ENCODE measurements at places on chromosomes 2 and 18.

GRCh38 chr2:168992591-168993349, 38.4 kb downstream of the ABCB11 start:
- peak; percentile 7 for DNase-seq

- DNase-seq, result no peak
Measured at GRCh38 chr18:62126737-62127136, 60.1 kb downstream of the PIGN start.

DNA sequence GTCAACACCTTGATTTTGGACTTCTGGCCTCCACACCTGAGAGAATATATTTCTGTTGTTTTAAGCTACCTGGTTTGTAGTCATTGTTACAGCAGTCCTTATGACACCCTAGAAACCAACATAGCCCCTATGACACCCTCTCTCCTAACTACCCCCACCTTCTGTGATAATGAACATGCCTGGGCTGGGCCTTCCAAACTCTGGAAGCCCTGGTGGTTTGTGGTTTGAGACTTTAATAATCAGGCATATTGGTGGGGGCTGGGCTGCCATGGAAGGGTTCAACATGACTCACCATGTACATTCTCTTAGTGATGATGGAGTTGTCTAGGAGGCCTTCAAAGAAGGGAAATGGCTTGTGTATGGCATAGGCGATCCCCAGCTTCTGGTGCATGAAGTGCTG, 3.3 kb downstream of the SP110 start:
- no peak for DNase-seq

GRCh38 chr18:25250474-25250851, 101.5 kb downstream of the ZNF521 start:
- no peak for DNase-seq

GRCh38 chr18:2572171-2572569, 813 bp downstream of the NDC80 start:
- DNase-seq, result no peak

DNA sequence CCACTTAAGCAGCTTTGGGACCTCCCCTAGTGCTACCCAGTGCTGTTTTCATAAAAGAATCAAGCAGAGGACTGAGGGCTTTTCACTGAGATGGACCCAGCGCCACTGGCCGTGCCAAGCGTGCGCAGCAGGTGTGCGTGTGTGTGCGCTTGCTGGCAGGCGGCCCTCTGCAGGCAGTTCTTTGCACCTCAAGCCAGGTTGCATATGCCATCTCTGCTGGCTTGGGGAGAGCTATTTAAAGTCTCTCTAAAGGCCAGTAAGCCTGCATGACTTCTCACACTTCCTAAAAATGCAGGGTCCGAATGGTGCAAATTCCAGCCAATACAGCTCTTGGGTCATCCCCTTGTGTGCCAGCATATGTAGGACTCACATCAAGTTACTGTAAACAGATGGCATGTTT, 255.5 kb downstream of the RNF152 start:
- DNase-seq, result no peak

- DNase-seq, result no peak
Measured at GRCh38 chr18:21145371-21145770, 33.8 kb upstream of the ROCK1 start.

DNA sequence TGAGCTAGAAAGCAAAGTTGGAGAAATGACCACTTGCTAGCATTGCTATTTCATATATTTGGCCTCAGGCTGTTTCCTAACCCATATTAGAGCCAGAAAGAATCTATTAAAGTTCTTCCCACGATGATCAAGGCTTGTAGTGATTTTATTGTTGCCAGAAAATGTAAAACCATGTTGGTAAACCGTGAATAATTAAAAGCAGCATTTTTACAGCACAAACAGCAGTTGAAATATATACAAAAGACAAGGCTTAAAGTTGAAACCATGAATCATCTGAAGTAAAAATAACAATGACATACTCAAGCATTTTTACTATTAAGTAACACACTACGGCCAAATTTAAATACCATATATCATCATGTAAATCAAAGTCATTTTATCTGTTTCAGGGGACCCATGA, 27.7 kb upstream of the DSC3 start:
- no peak for DNase-seq

DNA sequence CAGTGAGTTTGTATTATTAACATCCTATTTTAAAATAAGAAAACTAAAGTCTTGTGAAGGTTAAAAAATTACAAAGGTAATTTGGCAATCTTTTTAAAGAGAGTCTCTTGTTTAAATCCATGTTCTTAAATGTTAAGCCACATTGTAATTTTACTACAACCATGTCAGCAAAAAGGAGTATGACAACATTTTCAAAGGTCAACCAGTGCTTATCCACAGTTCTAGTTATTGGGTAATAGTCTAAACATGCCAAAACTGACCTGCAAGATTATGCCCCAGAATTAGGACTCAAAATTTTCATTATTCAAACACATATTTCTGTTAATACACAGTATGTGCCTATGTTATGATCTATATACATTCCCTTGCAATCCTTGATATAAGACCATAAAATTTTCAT, 1312.6 kb upstream of the CHAC2 start:
- DNase-seq, result no peak

GRCh38 chr2:171847627-171848026, 46.4 kb downstream of the SLC25A12 start:
- no peak for DNase-seq

- peak; percentile 51 for DNase-seq
Measured at GRCh38 chr2:70258532-70258875, 567 bp downstream of the PCYOX1 start.

DNA sequence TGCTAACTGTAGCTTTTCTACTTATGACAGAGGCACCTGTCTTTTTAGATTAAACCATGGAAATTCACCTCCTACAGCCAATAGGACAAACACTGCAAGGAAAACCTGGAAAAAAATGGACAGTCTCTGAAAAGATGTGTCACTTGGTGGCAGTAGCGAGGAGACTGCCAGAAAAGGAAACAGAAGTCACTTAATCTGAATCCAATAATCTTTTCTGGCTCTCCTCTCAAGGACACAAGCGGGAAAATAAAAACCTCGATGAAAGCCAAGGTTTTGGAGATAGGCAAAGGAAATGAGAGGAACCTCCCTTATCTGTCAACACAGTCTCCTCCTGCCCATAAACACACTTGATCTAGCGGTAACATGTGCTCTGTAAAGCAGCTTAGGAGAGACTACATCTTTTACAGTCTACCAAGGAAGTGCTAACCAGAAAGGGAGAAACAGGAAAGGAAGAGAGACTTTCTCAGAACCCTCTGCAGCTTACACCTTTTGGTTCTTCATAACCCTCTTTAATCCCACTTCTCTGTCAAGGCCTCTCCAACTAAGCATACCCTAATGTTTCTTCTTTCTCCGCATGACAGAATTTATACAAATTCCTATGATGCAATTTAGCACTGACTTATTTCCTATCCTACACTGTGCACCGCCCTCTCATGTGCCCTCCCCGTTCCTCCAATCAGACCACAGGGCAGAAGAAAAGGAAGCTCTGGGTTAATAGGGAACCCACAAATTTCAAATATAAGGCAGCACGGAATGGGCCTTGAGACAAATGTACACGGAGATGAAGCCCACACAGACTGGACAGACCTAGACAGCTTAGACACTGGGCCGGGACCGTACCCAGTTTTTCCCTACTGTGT, 52.8 kb downstream of the CLASP1 start:
- no peak for DNase-seq

GRCh38 chr2:188664416-188664815, 309.8 kb upstream of the COL3A1 start:
- no peak for DNase-seq

GRCh38 chr2:156574112-156574511, 137.9 kb downstream of the GPD2 start:
- no peak for DNase-seq

DNA sequence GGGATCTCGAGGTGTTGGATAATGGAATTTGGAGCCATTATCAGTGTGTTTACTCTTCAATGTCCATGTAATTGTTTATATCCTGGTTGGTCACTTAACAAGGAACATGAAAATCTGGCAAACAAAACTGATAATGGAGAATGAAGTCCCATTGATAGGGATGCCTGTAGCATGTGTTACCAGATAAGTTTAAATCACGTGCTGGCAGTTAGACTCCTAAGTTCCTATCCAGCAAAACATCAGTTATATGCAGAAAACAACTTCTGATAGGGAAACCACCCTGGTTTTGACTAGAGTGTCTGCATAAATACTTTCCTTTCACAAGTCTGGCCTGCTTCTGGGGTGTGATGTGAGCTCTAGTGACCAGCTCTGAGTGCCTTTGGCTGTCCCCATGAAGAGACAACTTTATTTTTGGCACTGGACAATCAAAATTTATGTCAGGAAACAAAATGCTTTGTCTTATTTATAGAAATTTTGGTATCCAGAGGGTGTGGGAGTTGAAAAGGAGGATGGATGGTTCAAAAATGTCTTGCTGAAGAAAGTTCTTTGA, 82.0 kb downstream of the FHOD3 start:
- DNase-seq, result no peak

DNA sequence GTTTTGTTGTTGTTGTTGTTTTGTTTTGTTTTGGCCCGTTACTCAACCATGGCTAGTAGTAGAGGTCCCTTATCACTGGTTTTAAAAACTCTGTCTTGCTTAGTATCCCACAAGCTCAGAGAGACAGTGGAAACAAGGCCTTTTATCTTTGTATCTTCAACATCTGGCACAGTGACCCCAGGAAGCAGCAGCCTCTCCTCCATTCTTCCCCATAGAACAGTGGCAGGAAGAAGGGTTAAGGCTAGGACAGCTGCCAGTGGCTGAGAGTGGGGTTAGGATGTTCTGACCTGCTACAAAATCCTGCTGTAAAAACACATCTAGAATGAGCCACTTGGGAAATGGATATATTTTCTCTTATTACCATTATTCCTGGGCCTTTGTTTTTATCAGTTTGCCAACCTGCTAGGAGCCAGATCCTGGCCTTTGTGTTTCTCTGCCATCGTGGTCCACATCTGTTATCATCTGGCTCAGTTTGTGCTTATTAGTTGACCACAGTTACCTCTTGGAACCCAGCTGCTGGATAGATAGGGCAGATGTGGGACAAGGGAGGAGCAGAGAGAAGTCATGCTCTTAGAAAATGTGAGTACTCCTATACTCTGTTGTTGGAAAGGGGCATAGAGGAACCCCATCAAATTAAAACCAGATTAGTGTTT, 246.8 kb downstream of the AGPS start:
- no peak for DNase-seq

GRCh38 chr2:175203621-175204496, 22.3 kb upstream of the ATP5MC3 start:
- peak; percentile 42 for DNase-seq

DNA sequence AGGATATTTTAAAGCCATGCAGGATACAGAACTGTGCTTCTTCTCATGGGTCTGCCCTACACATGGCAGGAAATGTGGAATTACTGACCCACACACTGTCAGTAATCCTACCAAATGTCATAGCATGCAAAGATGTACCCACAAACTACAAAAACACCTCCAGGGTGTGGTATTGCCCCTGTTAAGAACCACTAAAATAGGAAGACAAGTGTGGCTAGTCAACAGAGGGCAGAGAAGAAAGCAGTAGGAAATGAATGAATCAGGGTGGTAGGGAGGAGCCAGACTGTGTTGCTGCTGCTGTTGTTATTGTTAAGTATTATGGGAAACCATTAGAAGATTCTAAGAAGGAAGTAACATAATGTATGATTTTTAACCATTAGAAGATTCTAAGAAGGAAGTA, 556.7 kb upstream of the ACVR2A start:
- DNase-seq, result no peak

GRCh38 chr2:12589802-12590320, 126.9 kb upstream of the TRIB2 start:
- DNase-seq, result no peak

DNA sequence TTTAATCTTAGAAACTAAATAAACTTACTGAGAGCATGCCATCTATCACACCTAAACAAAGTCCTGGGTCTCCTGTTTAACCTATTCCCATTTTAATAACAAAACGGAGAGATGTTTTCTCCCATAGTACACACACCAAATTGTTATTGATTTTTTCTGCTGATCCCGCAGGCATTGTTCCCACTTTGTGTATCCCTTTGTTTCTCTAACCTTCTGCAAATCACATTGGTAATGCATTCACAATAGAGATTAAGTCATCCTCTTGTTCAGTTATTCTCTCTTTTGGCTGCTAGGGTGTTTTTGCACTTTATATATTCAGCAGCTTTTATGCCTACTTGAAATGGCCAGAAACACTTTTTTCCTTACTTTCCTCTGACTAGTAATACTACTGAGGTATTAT, 1071.9 kb upstream of the CDH2 start:
- no peak for DNase-seq

DNA sequence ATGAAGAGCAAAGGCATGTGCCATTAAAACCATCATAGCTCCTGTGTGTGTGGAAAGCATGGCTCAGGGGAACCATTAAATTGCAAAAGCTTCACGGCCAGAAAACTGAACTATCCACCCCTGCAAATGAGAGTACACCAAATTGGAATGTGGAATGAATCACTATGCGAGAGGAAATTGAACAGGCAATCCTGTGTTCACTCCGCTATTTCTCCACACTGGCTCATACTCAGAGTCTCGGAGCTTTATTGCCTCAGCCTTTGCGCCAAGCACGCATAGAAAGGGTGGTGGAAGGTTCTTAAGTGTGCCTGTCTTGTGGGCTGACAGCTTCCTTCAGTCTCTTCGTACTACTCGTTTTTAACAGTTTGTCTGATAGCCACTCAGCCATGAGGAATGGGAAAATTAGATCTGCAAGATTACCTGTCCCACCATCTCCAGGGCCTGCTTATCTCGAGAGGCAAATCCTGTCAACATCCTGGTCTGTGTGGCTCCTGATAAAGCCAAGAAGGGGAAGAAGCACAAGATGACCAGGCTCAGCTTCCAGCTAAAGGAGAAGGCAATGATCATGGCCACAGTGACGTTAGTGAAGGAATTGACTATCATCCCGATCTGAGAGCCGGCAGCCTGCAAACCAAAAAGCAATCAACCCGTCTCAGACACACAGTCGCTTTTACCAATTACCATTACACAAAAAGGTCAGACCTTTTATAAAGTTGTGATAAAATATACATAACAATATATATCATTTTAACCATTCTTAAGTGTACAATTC, 34.9 kb downstream of the G6PC2 start:
- DNase-seq, result no peak

DNA sequence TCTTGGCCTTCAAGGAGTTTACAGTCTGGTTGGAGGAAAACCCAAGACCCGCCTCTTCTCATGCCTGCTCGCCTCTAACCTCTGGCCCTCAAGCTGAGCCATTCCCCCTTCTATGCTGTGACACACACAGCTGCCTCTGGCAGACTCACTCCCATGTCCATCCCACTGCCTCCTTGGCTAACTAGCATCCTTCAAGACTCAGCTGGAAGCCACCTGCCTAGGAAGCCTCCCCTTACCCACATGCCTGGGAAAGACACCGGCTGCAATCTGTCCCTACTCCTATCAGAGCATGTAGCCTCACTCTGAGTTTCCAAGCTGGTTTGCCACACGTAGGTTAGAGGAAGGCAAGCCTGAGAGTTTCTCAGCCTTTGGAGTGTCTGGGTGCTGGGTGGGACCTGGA, 6.9 kb upstream of the MGAT4A start:
- no peak for DNase-seq

- DNase-seq, result no peak
Measured at GRCh38 chr2:233424154-233424951, 70.1 kb downstream of the DGKD start.
